ENCODE measurements at places on chromosomes 11 and 22. TPM values are rescaled to one million over a fixed set of nuclear protein-coding genes. Genes with fewer than 3 reads are reported as not detected.

Gene RCOR2
- 0.13 TPM for total RNA-seq

Gene OR8H3
- not detected for total RNA-seq

Gene RBMXL2
- total RNA-seq = 0.51 TPM

Gene CRYBB2
- total RNA-seq = 1.4 TPM

Gene SLC29A2
- 4.8 TPM for total RNA-seq

Gene CAT
- 27.2 TPM for total RNA-seq
